Activated CD8-positive, alpha-beta memory T cell treated with anti-CD3 and anti-CD28 coated beads for 1 hour (primary cell): ENCODE measurements at places on chromosomes 7 and 10.

DNA sequence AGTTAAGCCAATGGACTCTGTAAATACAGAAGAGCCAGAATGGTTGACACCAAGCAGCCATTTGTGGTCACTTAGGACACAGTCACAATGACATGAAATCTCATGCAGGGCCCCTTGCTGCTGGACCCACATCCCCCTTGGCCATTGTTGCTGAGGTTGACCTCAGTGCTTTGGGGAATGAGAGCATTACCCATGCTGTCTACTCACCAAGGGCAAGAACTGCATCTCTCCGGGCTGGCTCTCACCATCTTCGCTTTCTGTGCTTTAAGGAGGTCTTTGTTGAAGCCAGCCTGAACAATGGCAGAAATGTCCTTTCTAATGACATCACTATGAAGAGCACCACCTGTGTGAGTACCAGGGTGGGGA lies 30.1 kb upstream of the ZNF488 start:
- no peak for DNase-seq

GRCh38 chr10:71378336-71379117 lies 18.2 kb upstream of the CDH23 start:
- no peak for DNase-seq

DNA sequence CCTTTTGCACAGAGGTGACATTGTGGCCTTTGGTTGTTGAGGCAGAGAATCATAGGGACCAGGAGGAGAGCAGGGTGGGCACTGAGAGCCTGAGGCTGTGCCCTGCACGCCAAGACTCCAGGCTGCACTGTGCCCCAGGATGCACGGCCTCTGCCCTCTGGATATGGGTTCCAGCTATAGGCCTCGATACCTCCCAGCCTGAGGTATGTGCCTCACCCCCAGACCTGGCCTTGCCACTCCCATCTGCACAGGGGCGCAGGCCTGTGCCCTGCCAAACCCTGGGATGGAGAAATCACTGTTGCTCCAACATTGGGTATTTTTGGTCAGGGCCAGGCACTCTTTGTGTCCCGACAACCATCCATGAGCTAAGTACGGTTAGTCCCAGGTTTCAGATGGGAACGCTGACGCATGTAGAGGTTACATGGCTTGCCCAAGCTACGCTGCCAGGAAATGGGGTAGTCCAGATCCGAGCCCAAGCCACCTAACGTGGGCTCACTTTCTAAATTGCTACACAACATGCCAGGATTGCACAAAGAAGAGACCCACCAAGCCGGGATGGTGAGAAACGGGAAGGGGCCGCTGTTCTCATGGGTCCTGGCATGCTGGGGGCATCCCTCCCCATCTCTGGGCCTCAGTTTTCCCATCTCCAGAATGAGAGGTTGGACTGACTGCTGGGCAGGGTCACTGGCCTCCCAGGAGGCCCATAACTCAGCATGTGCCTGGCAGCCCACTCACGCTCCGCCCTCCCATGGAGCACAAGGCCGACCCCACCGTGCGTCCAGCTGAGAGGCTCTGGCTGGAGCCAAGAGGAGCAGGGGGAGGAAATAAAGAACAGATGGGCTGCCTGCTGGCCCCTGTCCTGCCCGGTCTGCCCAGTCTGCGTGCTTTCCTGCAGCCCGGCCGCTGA lies 44.2 kb downstream of the ZCCHC24 start:
- DNase-seq = no peak

DNA sequence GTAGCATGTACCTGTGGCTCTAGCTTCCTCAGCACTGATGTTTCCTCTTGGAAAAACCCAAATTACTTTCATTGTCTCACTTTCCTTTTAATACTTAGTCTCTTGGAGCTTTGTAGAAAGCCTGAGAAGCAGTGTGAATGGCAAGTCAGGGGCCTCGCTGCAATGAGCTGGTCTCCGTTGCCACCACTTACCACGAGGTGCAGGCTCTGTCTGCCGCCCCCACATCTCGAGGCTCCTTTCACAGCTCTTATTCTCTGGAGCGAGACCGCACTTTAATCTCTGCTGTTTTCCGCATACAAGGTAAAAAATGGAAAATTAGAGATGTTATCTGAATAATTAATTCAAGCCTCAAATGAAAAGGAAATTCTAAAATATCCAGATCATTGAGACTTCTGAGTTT lies 186.2 kb downstream of the HECW1 start:
- no peak for DNase-seq

DNA sequence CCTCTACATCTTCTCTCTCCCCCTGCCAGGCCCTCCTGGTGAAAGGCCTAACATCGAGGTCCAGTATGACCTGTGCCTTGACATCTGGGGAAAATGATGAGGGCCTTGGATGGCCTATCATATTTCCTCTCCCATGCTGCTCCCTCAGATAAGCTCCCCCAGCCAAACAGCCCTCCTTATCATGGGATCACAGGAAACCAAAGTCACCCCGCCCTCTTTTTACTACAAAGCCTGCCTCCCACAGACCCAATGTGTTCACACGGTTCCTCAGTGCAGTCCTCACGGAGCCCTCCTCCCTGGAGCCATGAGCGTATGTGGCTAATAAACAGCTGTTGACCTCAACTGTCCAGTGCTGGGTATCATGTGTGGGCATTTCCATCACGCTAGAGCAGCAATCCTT lies 32.0 kb downstream of the C10orf90 start:
- no peak for DNase-seq

- DNase-seq = no peak
Measured at GRCh38 chr10:132579027-132579859, 41.7 kb downstream of the INPP5A start.
